Stimulated activated CD4-positive, alpha-beta T cell treated with anti-CD3 and anti-CD28 coated beads, Interleukin-12 subunit alpha, Interleukin-12 subunit beta, amount 100 ng/mL, for 48 hours (primary cell): ENCODE measurements at places on chromosomes 4 and X.

GRCh38 chrX:118736394-118737010 lies 9.1 kb downstream of the IL13RA1 start:
- DNase-seq = no peak

GRCh38 chr4:39526765-39527295 lies 409 bp downstream of the UGDH start:
- DNase-seq = peak; percentile 34

GRCh38 chr4:19366916-19367315 lies 884.8 kb upstream of the SLIT2 start:
- DNase-seq = no peak

GRCh38 chrX:54560411-54560810 lies 30.4 kb downstream of the GNL3L start:
- no peak for DNase-seq

DNA sequence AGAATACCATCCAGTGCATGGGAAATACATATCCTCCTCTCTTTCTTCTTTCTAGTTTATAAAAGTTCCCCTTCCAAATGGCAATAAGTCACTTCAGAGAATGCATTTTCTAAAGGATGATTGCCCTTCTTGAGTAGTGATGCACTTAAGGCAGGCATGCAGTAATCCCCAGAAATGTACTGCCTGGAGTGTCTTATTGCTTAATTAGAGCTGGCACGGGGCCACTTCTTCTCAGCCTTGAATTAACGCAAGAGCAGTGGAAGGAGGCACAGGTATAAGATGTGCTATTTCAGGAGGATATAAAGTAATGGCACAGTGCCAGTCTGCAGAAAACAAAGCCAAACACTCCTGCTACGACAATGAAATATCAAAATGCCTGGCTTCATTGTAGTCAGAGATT lies 371.4 kb upstream of the FAM241A start:
- DNase-seq = no peak

DNA sequence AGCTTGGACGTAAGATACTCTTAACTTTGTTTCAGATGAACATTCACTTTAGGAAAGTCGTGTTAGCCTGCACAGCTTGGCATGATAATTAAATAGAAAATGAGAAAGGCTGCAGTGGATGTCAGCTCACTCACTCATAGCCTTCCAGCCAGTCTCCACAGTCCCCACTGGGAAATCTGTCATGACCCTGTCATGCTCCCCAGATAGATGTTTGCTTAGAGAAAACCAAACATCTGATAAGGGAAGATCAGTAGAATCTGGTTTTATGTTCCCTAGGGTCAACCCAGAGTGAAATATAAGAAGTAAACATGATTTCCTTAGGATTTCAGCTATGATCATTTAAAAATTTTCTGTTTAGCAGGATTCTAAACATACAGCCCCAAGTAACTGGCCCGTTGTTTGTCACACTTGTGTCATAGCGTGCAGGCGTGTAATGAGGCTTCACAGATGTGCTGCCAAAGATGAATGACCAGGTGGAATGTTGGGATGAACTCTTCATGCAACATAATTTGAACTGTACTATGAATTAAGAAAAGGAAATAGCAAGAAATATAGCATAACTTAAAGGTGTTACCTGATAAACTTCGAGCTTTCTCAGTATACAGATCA lies 180.1 kb downstream of the BANK1 start:
- DNase-seq = no peak

DNA sequence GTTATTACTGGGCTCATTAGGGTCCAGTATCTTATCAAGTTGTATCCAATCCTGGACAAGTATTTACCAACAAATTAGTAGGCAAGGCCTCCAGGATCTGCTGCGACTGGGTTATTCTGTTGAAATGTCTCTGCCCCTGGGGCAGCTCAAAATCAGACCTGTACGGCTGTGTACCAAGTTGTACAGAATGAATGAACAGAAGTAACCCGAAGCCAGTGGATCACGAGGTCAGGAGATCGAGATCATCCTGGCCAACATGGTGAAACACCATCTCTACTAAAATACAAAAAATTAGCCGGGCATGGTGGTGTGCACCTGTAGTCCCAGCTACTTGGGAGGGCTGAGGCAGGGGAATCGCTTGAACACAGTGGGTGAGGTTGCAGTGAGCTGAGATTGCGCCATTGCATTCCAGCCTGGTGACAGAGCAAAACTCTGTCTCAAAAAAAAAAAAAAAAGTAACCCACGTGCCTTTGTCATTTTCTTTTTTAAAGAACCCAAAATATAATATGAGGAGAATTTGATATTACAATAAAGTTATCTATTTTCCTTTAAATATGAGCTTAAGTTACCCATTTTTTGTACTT lies 127.3 kb downstream of the CBR4 start:
- no peak for DNase-seq

DNA sequence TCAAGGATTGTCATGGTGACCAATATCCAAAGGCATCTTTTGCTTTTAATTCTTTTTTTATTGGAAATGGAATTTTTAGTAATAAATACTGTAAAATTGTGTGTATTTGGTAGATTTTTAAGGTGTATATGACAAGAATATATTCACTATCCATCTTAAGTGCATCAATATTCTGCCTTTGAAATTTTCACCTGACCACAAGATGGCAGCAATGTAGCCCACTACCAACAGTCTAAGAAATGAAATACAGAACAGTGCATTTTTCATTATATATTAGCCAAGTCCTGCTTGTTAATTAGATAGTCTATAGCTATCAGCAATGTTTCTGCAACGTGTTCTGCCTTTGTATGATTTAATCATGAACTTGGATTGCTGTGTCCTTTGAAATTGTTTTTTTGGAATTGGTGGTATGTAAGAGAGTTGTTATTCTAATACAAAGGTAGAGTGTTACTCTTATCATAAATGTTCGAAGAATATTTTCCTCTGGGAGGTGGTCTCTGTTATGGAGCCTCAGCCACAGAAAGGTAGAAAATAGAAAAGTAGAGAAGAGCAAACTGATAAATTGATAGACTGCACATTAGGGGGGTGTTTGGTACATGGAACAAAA lies 38.2 kb downstream of the HPGDS start:
- DNase-seq = no peak

- no peak for DNase-seq
These were observed 325.7 kb downstream of the PCDH7 start for GRCh38 chr4:31045724-31046318.

DNA sequence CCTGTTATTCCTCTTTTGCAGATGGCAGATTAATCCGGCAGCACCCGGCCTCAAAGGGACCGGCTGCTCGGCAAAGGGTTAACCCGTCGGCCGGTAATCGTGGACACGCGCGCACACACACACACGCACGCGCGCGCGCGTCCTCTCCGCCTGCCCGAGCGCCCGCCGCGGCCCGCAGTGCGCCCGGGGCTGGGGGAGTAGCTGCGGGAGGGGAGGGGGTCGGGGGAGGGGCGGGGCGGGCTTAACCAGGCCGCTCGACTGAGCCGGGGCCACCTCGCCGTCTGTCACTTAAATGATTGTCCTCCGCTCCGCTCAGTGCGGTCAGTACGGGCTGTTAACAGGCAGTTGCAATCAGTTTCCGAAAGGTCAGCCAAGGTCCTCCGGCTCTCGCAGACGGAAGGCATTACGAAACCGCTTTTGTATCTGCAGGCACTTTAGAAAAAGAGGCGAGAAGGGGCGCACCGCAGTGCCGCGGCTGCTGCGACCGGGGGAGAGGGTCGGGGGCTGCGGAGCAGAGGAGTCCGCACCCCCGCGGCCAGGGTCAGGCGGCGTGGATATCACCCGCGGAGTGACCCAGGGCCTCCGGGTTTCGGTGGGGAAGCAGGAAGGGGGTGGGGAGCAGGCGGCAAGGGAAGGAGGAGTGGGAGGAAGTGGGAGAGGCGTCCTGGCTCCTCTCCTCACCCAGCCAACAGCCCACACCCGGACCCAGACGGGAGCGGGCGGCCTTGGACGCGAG lies 57.3 kb upstream of the BCOR start:
- DNase-seq = no peak

GRCh38 chr4:76078033-76078613 lies 3.6 kb downstream of the ART3 start:
- DNase-seq = no peak

DNA sequence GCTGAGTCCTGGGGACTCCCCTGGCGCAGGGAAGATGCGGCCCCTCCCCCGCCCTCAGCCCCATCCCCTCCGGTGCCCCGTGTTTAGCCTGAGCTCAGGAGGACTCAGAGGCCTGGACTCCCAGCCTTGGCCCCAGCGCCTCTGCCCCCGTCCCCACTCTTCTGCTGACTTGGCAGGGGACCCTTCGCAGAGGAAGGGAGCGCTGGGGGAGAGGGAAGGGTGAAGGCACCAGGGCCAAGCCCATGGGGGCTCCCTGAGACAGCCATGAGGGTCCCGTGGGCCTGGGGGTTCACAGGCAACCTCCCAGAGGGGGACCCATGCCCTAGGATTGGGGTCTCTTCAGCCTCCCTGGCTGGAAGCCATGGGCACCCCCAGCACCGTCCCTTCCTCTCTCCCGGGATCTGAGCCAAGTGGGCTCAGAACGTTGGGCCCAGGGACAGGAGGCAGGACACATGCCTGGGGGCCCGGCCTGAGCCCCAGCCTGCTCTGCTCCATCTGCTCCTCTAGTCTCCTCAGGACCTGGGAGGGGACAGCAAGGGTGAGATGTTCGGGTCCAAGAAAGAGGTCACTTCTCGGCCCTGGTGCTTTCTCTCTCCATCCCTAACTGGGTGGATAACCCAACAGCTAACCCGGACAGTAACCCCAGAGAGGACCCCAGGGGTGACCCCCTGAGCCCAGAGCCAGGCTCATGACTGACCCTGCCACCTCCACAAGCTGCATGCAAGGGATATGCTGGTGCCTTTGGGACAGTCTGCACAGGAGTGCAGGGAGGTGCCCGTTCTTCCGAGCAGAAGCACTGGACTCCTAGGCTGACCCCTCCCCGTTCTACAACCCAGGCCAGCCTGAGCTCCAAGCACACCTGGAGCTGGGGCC lies 1.5 kb upstream of the CPLX1 start:
- no peak for DNase-seq

- DNase-seq = no peak
These were observed 37.8 kb downstream of the FAT4 start for GRCh38 chr4:125352521-125352920.

- DNase-seq = no peak
These were observed 45.4 kb downstream of the CEP135 start for GRCh38 chr4:55993994-55994663.

DNA sequence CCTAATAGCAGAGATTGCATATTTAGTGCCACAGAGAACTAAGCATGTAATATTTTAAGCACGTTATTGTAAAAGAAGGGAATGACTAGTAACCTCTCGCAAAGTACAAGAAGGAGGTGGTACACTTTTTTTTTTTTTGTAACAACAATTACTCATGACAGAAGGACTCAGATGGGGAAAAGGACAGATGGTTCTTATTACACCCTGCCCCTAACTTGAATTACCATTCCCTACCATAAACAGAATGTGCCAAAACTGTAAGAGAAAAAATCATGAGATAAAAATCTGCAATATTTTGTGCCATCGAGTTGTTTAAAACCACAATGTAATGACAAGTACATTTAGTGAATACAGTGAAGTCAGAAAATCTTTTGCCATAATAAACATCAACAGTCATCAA lies 33.0 kb upstream of the RAPGEF2 start:
- no peak for DNase-seq

GRCh38 chr4:24867766-24868296 lies 45.0 kb downstream of the CCDC149 start:
- no peak for DNase-seq
